B cell (primary cell): ENCODE measurements at places on chromosomes 7 and 10. TPM values are rescaled to one million over a fixed set of nuclear protein-coding genes. Genes with fewer than 3 reads are reported as not detected.

ICA1 gene
- not detected in 2 replicates for total RNA-seq

VAX1 gene
- total RNA-seq: not detected in 2 replicates

ACSM6 gene
- total RNA-seq: not detected in 2 replicates

DNA sequence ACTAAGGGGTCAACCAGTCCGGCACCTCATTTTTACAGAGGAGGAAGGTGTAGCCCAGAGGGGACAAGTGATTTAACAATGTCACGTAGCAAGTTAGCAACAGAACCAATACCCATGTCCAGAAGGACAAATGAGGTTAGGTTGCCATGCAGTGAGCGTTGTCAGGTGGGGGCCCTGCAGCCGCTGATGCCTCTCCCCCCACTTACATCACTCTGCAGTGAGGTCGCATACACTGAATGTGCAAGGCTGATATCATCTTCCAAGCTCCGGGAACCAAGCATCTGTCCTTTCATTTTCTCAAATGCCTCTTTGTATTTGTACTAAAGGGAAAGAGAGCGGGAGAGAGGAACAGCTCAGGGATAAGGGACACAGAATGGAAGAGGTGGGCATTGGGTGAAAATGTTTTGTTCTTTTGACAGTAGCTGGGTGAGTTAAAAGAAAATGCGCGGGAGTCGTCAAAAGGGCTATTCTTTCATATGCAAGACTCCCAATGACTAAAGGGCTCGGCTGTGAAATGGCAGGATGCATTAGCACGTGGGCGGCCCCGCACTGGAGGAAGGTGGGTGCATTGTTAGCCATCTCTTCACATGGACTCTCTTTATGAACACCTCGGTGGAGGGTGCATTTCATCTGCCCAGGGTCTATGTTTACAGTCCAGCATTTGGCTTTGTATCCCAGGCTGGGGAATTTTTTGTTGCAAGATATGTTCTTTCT is 49.7 kb downstream of the NRAP start:
- no peak for DNase-seq

DNA sequence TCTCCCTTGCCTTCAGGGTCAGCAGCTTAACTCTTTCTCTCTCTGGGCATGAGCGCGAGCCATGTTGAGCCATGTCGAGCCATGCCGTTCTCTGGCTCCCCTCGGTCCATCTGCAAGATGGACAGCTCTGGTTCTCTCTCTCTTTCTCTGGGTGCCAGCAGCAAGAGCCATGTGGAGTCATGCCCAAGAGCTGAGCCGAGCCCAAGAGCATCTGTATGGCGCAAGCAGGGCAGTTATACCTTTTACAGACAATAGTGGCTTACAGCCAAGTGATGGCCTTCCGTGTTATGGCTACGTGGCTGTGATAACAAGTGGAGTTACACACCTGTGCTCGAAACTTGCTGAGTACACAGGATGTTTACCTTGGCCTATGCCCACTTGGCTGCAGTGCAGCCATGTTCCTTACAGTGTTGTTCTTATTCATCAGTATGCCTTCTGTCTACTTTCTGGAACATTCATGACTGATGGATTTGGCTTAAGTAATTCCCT is 327.7 kb downstream of the GLRX3 start:
- no peak for DNase-seq

- DNase-seq: peak; percentile 81
Measured at GRCh38 chr10:119750391-119751230, 24.8 kb downstream of the INPP5F start.

DNA sequence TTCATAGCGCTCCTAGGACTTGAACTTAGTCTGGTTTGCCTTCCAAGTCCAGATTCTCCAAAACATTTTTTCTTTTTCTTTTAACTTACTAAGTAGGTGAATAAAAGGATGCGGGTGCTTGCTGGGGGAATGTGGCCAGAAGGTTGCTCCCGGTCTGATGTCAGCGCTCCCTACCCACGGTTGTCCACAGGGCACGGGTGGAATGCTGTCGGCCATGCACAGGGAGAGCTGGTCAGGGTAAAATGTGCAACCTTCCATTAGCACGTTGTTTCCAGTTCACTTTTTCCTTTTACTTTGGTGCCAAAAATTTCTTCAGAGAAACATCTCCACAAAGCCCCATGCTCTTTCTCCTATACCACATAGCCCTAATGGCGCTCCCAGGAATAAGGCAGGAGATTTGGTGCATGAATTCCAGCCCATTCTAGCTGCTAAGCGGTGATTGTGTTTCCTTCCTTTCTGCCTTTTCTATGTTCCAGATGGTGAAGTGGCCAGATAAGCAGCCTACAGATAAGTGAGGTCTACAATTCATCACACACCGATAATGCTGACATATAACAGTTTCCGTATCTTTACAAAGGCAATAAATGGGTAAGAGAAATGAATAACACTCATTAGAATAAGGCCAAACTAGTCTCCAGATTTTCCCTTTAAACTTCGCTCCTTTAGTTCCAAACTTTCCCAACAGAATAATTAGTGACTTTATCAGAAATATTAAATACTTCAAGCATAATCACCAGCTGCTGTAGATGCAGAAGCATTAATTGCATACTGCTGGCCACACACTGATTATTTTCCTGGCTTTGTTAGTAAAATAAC is 138.3 kb upstream of the FGFR2 start:
- no peak for DNase-seq
